ENCODE measurements at places on chromosomes 16 and 17. TPM values are rescaled to one million over a fixed set of nuclear protein-coding genes. Genes with fewer than 3 reads are reported as not detected.

GRCh38 chr16:88814144-88814502, 2.4 kb upstream of the APRT start:
- no peak for DNase-seq

- no peak for DNase-seq
Observed at GRCh38 chr16:13397126-13397525, 495.7 kb downstream of the SHISA9 start.

- peak; percentile 26 for DNase-seq
Observed at GRCh38 chr16:11183951-11184350, 72.1 kb downstream of the SOCS1 start.

DNA sequence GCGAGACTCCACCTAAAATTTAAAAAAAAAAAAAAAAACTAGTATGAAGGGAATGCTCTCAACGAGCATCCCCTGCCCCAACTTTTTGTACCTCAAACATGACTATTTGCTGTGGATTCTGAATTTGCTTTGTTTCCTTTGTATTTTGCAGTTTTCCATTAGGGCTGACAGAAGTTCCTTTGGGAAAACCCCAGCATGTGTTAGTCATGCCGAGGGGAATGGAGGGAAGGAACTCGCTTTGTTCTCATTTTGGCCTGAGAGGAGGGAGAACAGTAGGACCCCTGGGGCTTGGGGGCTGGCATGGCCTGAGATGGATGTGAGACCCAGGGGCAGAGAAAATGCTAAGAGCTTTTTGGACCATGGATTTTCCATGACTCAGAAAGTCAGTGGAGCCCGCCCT, 20.5 kb downstream of the KRT9 start:
- no peak for DNase-seq

GRCh38 chr16:918741-919657, 51.8 kb downstream of the LMF1 start:
- no peak for DNase-seq

DNA sequence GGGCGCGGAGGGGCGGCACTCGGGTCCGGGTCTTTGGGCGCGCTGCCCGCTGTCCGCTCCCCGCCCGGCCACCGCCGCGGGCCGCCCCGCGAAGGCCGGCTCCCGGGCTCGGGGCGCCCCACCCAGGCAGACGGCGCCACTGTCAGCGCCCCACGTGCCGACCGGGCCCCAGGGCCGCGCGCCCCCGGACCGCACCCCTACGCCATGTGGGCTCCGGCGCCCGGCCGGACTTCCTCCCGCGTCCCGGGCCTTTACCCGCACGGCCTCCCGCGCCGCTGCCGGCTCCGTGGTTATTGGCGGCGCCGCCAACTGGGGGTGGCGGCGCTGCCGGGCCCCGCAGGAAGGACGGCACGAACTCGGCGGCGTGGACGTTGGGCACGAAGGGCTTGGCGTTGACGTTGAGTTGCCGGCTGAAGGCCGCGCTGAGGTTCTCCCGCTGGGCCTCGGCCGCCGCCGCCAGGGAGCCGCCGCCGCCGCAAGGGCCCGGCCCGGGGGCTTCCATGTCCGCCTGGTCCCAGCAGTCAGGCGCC, 577 bp downstream of the GSPT1 start:
- peak; percentile 22 for DNase-seq

NFATC2IP gene
- 22.4 TPM for total RNA-seq

- no peak for DNase-seq
Observed at GRCh38 chr16:27547134-27547533, 2.6 kb downstream of the GTF3C1 start.

DNA sequence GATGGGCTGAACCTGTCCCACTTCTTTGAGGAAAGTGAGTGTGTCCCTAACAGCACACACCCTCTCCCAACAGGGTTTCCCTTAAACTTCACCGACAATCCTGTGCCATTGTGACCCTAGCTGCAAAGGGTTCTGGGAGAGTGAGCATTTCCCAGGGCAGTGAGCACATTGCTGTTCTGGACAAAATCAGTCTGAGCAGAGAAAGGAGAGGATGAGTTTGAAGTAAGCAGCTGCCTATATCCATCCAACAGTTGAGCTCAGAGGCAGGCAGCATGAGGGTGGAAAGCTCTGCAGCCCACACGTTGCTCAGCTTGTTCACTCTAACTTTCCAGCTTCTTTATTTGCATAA, 296.5 kb upstream of the MAF start:
- DNase-seq, result no peak

- no peak for DNase-seq
Observed at GRCh38 chr16:76213860-76214259, 63.3 kb upstream of the CNTNAP4 start.

DNA sequence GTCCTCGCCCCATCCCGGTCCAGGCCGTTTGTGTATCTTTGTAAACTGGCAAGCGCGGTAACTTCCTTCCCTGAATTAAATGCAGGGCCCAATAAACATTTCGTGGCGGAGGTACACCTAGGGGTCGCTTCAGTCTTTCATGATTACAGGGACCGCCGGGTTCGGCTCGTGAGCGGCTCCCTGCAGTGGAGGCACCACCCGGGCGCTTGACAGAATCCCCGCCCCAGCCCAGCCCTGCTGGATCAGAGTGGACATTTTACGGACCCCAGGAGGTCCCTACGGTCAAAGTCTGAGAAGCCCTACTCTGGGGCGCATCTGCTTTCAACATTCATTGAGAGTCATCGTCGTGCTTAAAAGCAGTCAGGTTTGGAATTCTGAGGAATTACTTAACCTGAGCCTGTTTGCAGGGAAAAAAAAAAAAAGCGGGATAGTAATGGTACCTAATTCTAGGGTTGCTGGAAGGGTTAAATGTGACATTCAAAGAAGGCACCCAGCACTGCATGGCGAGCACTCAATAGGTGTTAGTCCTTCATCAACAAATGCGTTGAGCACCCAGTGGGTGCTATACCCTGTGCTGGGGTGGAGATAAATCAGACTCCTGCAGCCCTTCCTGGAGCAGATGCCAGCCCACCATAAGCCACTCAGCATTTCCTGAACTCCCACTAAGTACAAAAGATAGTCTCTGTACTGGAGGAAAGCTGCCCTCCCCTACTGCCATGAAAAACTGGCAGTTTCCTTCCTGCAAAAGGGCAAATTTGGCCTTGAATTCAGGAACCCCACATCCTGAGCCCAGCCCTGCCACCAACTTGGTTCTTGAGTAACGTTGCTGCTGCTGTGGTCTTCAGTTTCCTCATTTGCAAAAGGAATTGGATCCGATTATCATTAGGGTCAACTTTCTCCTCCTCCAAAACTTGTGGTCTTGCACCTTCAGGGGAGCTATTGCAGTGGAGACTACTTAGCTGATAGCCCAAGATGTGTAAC, 658 bp upstream of the DUSP3 start:
- no peak for DNase-seq

DNAH2 gene
- not detected for total RNA-seq

SLC35G6 gene
- total RNA-seq, result not detected

DNA sequence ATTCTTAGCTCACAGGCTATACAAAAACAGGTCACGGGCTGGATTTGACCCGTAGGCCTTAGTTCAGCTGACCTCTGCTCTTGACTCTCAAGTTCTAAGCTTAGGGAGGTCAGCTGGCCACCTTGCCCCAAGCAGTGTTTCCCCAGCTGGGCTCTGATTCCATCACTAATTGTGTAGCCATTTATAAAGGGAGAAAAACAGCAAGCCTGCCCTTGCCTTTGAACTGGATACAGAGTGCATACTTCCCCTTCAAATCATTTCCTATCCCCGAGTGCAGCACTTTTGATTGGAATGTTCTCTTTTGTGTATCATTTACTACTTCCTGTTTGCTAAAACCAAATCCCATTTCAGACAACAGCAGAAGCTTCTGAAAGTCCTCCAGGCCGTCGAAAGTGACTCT, 153.6 kb downstream of the KATNIP start:
- DNase-seq, result no peak

- peak; percentile 57 for DNase-seq
Observed at GRCh38 chr16:70407811-70408274, 31.1 kb downstream of the ST3GAL2 start.

DNA sequence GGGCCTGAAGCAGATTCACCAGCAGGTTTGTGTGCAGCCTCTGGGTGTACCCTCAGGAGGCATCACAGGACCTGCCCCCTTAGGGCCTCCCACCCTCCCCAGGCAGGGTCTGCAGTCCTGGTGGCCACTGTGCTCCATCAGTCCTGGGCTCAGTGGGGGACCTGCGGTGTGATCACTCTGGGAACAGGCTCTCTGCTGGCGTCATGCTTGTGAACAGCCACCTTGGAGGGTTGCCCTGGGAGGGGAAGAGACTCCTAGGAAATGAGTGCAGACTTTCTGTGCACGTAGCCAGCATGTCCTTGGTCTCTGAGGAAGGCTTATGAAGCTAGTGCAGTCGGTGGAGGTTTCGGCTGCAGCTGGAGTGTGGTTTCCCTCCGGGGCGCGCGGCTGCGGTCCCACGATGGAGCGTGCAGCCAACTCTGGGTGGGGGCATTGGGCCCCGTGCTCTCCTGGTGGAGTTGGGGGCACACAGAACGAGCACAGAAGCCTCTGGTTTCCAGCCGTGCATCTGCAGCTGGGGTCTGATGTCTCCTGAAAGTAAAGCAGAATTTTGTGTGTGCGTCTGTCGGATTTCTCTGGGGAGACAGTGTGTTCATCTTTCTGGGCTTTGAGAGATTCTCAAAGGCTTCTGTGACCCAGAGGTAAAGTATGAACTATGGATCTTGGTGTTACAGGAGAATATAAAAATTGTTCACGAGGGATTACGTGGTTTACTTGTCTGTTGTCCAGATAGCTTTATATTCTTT, 68.1 kb upstream of the ZNF750 start:
- no peak for DNase-seq

ARHGAP27 gene
- 24.9 TPM for total RNA-seq

PRR15L gene
- not detected for total RNA-seq

STXBP4 gene
- 1.2 TPM for total RNA-seq

- no peak for DNase-seq
Observed at GRCh38 chr17:55284944-55285339, 20.2 kb downstream of the HLF start.

DNA sequence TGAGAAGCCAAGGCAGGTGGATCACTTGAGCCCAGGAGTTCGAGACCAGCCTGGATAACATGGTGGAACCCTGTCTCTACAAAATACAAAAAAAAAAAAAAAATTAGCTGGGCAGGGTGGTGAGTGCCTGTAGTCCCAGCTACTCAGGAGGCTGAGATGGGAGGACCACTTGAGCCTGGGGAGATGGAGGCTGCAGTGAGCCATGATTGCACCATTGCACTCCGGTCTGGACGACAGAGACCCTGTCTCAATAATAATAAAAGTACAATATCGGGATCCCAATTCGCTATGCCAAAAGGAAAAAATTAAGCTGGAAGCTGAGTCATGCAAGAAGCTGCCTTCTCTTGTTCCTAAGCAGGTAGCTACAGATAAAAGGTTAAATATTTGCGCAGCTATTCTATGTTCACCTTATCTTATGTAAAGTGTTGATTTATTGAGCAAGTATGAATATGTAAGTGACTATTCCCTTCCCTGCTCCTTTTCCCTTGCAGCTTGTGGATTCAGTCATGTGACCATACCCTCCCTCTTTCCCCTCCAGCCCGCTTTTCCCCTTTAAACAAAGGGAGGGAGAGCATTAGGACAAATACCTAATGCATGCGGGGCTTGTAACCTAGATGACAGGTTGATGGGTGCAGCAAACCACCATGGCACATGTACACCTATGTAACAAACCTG, 112.0 kb downstream of the LITAF start:
- DNase-seq, result no peak

FASN gene
- total RNA-seq, result 333 TPM
